ENCODE measurements at places on chromosomes 16 and 17.
A peak's percentile ranks its signal among the peaks of the same experiment; 100 is the strongest.

DNA sequence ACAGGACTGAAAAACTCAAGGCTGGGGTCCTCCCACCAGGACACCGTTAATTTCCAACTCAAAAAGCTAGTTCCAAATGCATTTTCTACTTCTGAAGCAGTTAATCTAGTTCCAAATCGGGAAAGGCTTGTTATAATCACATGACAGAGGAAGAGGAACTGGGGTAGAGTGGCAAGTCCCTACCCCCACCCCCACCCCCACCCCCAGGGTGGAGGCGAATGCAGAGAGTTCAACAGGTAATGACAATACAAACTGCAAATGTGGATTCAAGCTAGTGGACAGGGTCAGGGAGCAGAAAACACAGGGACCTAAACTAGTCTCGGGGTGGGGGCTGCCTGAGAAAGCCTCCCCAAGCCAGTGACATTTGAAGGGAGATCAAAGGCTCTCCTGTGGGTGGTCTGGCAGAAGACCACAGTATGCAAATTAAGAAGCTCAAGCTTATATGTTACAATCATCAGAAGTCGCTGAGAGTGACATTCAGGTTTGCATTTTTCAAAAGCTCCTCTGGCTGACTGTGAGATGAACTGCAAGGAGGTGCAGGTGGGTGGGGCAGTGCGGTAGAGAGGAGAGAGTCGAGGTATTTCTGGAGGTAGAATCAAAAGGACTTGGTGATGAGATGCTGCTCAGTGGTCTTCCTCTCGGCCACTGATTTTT, 56.4 kb upstream of the SLC25A19 start:
- DNase-seq = no peak

DNA sequence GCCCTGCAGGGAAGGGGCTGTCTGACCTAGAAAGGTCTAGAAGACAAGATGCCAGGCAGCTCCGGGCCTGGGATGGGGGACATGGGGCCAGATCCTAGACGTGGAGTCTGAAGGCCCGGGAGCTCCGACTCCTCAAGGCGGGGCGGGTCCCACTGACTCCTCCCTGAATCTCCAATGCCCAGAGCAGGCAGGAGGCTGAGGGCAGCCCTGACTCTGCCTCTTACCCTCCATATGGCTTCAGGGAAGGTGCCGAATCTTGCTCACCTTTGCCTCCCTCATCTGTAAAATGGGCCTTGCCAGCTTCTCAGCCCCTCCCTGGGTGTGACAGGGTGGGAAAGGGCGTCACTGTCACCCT, 14.8 kb downstream of the VASN start:
- DNase-seq = no peak

DNA sequence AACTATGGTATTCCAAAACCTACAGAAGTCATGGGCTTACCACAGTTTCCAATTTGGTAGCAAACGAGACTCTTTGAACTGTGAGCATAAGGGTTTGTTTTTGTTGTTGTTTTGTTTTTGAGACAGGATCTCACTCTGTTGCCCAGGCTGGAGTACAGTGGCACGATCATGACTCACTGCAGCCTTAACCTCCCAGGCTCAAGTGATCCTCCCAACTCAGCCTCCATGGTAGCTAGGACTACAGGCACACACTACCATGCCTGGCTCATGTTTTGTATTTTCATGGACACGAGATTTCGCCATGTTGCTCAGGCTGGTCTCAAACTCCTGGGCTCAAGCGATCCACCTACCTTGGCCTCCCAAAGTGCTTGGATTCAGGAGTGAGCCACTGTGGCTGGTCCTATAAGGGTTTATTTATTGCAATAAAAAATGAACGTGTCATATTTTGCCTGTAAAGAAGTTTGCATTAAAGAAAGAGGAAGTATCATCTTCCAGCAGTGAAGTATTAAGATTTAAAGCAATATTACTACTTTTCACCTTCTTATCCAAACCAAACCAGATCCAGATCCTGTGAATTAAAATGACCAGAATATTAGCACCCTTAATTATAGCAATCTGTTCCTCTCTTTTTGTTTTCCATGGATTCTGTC, 37.2 kb downstream of the KCNJ2 start:
- no peak for DNase-seq

GRCh38 chr16:79451196-79451816, 149.2 kb downstream of the MAF start:
- DNase-seq = no peak

GRCh38 chr17:49848019-49848473, at the start of gene TAC4:
Gene TAC4, minus strand, starts transcription at chr17:49848069. Its CDS starts 52 bp downstream, at chr17:49848017.
- DNase-seq = peak; percentile 41

DNA sequence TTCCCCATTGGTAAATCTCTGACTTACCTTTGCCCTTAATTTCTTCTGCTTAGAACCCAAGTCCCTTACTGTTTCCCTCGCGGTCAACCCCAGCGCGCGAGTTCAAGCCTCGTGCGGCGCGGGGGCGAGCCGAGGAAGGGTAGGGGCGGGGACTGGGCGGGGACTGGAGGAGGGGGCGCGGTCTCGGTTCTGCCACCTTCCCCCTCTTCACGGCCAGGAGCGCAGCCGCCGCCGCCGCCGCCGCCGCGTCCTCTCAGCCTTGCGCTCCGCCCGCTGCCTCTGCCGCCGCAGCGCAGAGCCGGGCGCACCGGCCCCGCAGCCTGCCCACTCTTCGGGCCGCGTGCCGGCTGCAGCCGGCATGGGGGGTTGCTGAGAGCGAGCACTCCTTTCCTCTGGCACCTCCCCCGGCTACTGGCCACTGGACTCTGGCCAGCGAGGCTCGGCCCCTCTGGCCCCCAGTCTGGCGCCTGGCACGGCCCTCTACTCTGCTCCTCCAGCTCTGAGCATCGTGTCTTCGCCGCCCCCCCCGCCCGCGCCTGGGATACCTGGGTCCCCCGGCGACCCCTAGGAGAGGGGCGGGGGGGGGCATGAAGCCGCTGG, at the start of gene RAPGEFL1:
RAPGEFL1 (plus strand) TSS at position 196 of the 600 bp plus-strand sequence; CDS start at position 588, 392 bp downstream.
- peak; percentile 87 for DNase-seq

GRCh38 chr17:40528692-40529417, 27.4 kb upstream of the TNS4 start:
- no peak for DNase-seq

- DNase-seq = no peak
Observed at GRCh38 chr16:52526116-52526828, 20.7 kb downstream of the TOX3 start.

- DNase-seq = peak; percentile 80
Observed at GRCh38 chr17:80599546-80600305, 55.1 kb downstream of the RPTOR start.

DNA sequence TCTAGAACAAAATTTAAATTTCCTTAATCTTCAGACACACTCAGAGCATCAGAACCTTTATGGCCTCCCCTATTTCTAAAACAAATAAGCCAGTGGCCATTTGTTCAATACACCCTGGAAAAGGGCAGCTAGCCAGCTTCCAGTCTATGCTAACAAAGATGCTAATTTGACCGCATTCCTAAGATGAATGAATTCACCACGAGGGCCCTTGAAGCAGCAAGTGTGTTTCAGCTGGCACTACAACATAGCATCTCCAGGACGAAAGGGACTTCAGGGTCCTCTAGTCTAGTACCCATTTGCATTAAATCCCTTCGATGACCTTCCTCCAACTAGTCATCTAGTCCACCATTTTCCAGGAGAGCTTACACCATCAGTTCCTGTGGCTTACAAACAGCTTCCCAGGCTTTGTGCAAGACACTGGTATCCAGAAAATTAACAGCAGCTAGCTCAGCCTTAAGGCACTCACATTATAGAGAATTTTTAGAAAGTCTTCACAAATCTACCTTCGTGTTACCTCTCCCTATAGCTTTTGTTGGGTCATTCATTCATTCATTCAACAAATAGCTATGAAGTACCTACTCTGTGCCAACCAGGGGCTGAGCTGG, 10.9 kb downstream of the KRT37 start:
- no peak for DNase-seq

- peak; percentile 53 for DNase-seq
Observed at GRCh38 chr17:4247971-4248388, 15.8 kb downstream of the ANKFY1 start.

DNA sequence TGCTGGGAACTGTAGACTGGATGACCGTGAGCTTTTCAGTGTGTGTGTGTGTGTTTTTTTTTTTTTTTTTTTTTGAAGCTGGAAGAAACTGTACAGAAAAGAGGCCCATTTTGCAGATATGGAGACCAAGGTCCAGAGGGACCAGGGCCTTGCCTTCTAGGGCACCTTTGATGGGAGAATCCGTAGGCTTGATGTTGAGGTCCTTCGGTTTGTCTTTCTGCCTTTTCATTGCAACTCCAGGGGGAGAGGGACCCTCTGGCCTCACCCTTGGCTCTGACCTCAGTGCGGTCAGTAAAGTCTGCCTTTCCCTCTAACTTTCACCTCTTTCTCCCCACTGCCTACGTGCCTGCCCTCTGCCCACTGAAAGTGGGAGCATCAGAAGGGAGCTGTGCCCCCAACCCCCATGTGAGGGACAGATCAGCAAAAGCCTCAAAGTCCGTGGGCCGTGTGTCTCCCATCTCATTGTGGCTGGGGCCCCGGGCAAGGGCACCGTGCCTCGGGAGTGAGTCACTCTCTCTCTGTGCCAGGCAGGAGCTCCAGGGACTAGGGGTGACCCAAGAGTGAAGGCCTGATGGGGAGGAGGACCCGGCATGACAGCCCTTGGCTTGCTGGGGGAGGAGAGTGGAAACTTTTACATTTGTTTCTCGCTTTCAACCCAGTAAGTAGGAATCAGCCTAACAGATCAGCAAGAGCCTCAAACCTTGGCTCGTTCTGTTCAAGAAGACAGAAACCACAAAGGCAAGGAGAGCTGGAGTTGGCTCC, 123.6 kb downstream of the CMIP start:
- DNase-seq = no peak

DNA sequence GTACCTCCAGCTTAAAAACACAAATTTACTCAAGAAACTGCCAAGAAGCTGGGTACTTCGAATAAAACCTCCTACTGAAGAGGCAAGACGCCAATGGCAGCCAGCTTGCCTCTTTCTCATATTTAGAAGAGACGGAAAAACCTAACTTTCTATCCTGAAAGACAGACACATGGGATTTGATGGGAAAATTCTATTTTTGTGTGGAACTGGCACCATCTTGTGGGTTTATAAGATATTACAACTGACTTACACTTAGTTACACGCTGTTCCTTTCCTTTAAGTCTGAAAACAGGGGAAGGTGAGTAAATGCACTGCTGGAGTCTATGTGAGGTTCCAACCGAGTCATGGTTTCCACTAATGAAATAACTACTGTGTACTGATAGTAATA, 10.3 kb downstream of the ZNF18 start:
- peak; percentile 42 for DNase-seq

DNA sequence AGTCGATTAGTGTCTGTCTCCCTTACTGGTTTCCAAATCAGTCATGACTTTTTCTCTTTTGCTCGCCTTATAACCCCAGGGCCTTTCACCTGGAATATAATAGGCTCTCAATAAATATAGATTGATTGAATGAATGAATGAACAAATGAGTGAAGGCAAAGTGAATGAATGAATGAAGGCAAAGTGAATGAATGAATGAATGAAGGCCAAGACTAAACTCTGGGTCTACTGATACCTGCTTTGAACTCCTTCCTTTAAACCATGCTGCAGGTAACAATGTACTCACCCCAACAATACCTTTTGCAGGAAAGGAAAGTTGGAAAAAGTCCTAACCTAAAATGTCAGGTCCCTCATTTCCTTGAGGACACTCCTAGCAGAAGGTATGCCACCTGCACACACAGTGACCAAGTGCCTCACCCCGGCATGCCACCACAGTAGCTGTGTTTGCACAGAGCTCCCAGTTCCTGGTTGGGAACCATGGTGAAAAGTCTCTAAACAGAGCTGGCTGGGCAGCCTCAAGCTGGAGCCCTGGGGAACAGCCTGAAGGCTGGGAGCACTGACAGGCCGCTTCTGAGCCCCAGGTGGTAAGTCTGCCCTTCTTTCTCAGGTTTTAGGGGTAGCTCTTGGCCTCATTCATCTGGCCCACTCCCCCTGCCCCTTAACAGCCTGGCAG, 42.7 kb upstream of the ANKFN1 start:
- peak; percentile 93 for DNase-seq

- DNase-seq = no peak
Observed at GRCh38 chr17:14381606-14382005, 80.7 kb downstream of the HS3ST3B1 start.

DNA sequence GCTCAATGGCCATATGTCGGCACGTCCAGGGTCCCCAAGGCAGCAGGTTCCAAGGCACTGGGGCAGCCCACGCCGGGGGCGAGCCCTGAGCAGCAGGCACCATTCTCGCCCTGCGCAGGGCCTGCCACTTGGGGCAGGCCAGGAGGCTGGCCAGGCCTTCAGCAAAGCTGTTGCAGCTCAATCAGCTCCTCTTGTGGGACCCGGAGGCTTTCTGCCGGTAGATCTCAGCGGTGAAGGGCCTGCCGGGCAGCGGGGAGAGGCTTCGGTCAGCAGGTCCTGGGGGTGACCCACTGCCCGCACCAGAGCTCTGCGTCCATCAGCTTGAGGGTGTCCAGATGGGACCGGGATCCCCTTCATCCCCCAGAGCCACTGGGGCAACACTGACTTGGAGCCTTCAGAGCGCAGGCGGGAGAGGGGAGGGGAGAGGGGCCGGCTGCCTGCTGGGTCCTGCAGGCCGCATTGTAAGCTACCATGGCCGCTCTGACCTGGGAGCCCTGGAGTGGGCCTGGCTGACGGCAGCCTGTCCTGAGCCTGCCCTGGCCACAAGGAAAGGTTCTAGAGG, 9.5 kb upstream of the RASD1 start:
- no peak for DNase-seq

DNA sequence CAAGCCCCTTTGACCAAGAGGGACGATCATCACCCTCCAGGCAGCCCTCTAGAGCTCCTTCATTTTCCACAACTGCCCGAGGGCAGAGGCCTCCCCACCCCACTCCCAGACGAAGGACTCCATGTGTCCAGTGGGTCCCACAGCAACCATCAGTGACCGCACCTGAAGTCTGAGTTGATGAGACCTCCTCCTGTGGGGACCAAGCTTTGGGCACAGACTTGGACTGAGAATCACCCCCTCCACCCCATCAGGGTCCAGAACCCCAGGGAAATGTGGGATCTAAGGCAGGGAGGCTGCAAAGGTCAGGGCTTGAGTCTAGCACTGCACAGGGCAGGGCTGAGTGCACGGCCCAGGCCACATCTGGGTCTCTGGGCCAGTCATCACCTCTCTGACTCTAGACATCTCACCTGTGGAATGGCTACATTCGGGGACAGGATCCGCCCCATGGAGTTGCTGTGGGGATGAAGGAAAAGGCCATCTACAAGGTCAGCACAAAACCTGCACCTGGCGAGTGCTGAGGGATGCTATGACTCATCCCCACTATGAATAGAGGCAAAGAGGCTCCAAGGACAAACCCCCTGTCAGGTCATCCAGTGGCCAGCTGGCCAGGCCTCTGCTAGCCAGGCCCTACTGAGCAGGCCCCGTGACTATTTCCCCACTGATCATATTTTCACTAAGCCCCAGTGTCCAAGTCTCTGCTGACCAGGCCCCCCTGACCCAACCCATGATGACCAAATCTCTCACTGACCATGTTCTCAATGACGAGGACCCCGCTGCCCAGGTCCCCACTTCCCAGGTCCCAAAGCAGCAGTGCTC, 38.4 kb downstream of the TNFRSF13B start:
- DNase-seq = peak; percentile 93

DNA sequence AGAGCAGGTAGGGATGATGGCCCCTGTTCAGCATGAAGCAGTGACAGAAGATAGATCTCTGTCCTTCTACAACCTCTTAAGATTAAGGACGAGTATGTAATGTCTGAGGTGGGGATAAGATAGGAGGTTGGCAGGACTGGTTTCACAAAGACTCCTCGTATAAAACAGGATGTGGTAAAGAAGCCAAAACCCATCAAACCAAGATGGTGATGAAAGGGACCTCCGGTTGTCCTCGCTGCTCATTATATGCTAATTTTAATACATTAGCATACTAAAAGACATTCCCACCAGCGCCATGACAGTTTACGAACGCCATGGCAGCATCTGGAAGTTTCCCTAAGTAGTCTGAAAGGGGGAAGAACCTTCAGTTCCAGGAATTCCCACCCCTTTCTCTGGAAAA, 27.3 kb downstream of the MIS12 start:
- no peak for DNase-seq
